NCI-H1930 (cell line): ENCODE measurements at places on chromosomes 2 and 18.

- no peak for DNase-seq
Observed at GRCh38 chr2:26706616-26707473, 14.3 kb downstream of the KCNK3 start.

DNA sequence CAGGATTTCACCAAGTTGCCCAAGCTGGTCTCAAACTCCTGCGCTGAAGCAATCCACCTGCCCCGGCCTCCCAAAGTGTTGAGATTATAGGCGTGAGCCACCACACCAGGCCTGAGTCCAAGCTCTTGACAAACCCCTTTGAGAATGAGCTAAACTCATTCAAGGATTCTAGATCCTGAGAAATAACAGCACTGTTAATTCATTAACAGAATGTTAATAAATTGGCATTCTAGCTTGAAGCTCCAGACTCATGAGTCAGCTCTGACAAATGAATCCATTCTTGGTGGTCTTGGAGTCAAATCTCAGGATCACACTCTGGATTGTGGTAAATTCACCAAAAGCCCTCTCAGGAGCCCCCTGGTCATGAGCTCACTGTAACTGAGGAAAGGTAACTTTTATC lies 1.8 kb downstream of the NARS1 start:
- no peak for DNase-seq

DNA sequence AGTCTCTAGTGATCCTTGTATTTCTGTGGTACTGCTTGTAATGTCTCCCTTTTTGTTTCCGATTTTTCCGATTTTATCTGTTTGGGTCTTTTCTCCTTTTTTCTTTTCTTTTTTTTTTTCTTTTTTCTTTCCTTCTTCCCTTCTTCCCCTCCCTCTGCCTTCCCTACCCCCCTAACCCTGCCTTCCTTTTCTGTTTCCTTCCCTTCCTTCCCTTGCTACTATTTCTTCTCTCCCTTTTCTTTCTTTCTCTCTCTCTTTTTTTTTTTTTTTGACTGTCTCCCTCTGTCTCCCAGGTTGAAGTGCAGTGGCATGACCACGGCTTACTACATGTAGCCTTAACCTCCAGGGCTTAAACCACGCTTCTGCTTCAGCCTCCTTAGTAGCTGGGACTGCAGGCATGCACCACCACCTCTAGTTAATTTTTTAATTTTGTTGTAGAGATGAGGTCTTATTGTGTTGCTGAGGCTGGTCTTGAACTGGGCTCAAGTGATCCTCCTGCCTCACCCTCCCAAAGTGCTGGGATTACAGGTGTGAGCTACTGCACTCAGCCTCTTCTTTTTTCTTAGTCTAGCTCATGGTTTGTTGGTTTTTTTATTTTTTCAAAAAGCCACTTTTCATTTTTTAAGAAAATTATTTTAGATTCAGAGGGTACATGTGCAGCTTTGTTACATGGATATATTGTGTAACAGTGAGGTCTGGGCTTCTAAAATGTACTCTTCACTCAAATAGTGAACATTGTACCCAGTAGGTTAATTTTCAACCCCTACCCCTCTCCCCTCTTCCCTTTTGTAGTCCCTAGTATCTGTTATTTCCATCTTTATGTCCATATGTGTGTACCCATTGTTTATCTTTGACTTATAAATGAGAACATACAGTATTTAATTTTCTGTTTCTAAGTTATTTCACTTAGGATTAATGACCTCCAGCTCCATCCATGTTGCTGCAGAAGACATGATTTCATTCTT lies 24.7 kb downstream of the CCDC138 start:
- DNase-seq: no peak

DNA sequence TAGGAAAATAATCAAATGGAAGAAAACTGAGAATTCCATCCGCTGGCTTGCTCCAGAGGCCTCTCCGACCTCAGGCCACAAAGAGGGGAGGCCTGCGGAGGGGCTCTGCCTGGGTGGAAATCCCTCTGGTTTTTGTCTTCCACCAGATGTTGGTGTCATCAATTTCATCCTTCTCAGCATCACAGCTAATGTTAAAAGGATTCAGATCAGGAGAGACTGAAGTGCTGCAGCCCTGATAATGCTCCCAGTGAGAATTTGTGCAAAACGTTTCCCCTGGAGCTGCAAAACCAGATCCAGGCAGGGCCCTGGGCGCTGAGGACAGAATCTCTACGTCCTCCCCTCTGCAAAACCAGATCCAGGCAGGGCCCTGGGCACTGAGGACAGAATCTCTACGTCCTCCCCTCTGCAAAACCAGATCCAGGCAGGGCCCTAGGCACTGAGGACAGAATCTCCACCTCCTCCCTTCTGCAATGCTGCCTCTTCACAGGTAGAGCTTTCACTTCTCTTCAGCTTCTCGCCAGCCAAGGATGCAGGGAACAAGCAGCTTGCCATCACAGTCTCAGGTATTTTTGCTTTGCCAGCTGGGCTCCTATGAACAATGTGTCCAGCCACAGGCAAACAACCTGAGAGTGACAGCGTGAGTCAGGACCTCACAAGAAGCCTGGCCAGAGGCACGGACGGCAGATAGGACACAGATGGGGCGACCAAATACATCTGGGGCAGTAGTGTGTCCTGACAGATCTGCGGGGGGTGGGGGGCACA lies 81.2 kb downstream of the TMEM18 start:
- DNase-seq: no peak

DNA sequence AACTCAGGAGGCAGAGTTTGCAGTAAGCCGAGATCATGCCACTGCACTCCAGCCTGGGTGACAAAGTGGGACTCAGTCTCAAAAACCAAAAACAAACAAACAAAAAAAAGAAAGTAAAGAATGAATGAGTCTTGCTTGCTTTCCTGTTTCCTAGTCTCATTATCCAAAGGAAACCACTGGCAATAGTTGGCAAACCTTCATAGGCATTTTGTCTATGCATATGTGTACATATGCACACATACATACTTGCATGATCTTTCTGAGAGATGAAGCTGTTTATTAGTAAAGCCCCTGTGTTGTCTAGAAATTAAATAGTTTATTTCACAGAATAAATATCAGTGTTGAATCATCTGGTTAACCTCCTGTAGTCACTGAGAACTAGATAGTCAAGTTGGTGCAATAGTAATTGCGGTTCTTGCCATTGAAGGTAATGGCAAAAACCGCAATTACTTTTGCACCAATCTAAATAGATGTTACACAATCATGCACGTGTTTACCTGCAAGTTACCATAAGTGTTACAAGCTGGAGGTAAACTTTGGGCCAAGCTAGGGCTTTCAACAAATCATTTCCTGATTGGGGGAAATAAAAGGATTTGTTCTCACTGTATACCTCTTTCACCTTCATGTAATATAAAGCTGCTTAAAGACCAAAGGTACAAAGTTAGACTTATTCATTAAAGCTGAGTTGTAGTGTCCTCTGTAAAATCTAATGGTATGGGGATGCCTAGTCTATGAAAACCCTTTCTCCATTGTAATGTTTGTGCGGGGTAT lies 24.7 kb downstream of the SLC20A1 start:
- DNase-seq: no peak

DNA sequence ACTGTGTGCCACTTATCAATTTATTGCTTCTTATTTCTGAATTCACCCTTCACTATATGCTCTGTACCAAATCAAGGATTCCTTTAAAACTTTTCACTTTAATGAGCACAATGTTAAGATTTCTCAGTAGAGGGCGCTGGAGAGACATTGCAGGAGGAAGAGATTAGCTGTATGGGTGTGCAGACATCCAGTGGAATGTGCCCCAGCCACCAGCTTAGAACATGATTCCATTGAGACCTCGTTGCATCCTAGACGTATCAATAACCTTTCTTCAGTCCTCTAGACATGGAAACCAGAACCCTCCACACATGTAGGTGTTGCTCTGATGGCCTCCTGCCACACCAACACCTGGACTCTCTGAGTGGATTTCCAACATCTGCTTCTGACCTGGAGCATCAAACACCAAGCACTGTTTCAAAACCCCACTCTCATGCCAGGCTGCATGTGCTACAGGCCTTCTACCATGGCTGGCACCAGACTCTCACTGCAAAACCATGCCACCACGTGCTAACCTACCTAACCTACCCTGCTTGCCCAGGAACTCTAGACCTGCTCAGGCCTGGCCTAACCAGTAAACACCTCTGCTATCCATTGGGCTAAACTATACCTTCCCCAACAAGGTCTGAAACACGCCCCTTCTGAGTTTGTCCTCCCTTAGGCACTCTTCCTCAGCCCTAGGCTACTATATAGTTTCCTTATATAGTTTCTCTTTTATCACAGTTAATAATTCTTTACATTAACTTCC lies 633.2 kb upstream of the PKDCC start:
- DNase-seq: no peak

DNA sequence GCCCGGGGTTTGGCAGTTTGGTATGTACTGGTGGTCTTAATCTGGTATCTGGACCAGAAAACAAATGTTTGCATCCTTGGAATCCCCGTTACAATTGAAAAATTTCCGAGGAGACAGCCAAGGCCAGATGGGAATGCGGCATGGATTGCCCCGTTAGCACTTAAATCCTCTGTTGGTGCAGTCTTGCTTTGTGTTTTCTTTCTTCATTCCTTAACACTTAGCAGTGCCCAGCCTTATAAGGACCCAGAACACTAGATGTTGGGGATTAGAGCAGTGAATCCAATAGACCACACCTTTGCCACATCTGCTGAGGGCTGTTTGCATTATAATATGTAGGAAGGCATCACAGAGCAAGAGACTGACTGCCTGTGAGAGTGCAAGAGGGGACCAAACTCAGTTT lies 12.8 kb upstream of the ZNF532 start:
- DNase-seq: no peak
